ENCODE measurements at places on chromosomes 2 and 18.

DNA sequence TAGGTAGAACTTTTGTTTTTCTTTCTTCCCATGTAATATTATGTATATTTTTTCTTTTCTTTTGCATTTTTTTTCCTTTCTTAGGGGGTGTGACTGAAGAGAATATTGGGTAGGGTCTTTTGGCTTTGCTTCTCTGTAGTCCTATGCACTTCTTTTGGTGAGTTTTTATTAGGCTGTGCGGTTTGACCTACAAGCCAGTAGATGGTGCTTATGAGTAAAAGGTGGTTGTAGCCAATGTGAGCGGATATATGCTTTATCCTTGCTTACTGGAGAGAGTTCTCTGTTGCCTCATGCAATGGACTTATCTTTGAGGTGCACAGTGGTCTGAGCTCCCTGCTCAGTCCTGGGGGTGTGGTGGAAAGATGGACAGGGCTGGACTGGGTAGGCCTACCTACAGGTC lies 52.7 kb downstream of the DSEL start:
- no peak for DNase-seq

GRCh38 chr18:79488311-79489050 lies 92.8 kb downstream of the NFATC1 start:
- no peak for DNase-seq

DNA sequence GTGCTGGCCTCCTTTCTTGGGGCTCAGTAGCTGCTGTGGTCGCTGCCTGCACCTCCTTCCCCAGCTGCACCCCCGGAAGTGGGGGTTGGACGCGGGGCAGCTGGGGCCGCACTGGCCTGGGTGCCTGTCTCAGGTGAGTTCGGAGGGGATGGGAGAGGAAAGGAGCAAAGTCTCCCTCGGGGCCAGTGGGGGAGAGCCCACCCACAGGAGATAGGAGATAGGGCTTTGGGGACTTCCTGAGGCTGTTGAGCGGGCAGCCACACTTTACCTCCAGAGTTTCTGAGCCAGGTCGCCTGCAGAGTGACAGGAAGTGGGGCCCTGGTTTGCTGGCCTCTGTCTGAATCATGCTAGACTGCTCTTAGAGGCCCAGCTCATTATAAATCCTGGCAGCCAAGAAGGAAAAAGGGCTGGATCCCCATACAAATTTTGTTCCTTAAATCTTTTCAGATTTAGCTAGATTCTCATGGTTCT lies 8.1 kb downstream of the MBP start:
- peak; percentile 51 for DNase-seq

DNA sequence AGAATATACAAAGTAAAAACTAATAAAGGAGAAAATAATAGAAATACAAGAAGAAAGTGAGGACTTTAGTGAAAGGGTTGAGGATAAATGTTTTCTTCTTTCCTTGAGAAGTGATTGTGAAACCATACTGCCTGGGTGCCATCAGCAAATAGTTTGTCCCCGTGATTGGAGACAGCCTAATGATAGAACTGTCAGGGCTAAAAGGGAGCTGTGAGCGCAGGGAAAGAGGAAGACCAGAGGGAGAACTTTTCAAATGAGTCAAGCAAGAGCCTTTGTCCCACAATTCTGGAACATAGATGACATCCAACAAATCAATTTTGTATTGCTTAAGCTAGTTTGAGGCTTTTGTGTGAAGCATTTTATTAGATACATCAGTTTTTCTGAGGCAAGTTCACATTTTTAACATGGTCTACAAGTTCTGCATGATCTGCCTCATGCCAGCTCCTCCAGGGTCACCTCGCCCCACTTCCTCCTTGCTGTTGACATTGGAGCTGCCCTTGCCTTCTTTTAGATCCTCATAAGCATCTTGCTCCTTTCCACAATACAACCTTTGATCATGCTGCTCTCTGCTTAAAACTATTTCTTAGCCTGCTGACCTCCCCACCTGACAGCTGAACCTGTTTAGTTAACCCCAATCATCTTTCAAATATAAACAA lies 213.4 kb upstream of the REG3G start:
- no peak for DNase-seq

DNA sequence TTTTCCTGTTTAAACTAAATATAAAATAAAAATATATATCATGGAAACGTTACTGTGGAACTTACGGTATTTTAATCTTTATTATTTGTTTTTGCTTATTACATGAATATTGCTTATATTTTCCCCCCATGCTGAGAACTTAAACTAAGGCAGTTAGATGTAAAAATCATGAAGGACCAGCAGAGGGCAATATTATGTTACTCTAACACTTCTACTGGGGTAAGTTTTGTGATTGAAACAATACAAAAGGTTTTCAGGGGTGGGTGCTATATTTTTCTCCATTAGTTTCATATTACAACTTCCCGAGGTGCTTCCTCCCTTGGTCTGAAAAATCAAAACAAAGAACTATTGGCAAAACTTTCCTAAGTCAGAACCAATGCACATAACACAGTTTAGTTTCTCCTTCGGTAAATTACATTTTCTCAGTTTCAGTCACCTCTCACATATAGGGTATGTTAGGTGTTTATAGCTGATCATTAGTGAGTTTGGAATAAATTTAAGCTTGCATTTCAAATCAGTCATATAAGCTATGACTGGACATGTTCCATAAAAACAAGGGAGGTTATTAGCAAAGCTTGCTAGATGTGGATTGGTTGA lies 54.8 kb downstream of the ZNF407 start:
- peak; percentile 29 for DNase-seq

DNA sequence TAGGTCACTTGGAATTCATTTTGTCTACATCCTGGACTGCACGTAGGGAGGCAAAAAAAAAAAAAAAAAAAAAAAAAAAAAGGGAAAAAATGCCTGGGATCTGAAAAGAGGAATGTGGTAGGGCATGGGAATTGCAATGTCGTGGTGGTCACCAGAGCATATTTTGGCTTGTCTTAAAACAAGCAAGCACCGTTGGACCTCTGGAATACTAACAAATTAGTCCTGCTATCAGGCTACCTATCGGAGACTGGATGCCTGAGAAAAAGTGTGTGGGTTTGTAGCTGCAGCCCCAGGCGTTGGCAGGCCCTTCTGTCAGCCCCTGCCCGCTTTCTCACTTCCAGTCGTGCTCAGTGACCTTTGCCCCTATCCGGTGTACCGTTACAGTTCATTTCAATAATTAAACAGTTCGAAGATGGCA lies 588.5 kb upstream of the ZEB2 start:
- DNase-seq = no peak

DNA sequence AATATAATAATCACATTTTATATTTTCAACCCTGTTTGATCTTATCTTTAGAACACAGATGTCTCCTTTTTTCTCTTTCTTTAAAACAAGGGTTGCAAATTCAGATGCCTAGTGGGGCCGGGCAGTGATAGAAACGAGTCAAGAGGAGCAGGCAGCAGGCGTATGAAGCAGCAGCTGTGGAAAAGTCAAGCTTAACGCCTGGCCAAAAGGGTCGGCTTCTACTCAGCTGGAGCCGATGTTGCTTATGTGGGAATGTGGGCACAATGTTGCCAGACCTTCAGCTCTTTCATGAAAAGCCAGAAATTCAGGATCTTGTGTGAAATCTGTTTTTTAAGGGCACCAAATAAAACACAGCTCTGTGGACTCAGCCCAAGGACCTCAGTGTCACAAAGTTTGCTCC lies 642.7 kb downstream of the ARHGAP15 start:
- no peak for DNase-seq

DNA sequence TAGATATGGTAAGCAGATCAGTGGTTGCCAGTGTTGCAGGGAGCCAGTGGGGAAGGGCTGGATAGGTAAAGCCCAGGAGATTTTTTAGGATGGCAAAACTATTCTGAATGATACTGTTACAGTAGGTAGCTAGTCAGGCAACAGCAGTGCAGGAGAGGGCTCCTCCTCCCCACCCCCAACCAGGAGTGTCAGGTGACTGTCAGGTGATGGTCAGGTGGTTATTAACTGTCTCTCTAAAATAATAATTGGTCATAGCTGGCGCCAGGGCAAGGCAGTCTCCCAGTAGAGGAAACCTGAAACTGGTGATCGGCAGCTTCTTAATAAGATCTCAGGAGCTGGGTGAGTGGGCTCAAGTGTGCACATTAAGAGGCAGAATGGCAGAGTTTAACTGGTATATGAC lies 201.6 kb upstream of the PARD3B start:
- DNase-seq = no peak

DNA sequence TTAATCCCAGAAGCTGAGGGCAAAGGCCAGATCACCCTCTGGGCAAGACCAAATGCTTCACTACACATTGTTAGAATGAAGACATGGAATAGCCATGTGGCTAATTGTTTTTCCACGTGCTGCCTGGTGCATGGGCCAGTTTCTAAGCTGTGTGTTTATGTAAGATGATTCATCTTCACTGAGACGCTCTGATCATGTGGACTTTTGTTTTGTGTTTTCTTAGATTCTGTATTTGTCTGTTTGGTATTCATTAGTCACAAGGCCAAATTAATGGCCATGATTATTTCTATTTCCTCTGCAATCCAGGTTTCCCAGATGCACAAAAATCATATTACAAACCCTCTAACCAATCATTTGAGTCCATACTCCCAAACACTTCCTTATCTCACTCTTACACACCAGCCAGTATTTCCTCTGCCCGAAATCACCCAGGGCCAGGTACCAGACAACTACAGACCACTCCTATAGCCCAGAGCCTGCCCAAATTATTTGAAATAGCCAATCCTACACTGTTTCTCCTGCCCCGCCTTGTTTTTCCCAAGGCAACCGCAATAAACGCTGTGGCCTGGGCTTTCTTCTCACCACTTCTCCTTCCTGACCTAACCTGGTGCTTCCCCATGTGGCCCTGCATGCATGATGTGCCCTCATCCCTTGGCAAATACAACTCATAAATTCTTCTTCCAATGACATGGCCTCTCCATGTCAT lies 94.2 kb upstream of the SP3 start:
- no peak for DNase-seq

GRCh38 chr2:41483982-41484857 lies 563.6 kb upstream of the PKDCC start:
- DNase-seq = no peak

DNA sequence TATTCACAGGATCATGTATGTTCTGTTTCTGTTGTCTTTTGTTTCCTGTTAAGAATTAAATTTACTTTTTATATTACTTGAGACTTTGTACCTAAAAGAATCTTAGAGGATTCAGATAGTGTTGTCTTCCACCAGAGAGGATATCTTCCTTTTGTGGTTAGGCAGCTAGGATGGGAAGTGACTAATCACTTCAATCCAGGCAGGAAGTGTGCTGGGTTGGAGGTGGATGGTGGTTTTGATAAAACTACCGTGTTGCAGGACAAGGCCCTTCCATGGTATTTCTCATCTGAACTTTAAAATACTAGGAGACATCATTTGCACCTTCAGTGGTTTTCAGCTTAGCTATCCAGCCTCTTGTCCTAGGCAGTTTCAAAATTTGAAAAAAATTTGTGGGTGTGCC lies 728.6 kb upstream of the CDH2 start:
- DNase-seq = no peak

- DNase-seq = no peak
Observed at GRCh38 chr2:79101024-79101423, 13.2 kb upstream of the REG1B start.

DNA sequence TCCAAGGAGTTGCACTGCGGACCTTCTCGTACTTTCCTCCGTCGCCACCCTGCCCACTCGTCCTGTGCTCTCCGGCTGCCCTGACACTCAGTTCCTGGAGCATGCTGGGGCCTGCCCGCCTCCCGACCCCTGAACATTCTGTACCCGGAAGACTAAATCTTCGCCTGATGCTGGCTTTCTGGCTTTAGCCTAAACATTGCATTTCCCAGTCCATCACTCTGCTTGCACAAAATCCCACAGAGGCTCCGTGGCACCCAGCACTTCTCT lies 550 bp upstream of the SFXN5 start:
- no peak for DNase-seq

GRCh38 chr2:211751848-211752247 lies 786.8 kb downstream of the ERBB4 start:
- no peak for DNase-seq

DNA sequence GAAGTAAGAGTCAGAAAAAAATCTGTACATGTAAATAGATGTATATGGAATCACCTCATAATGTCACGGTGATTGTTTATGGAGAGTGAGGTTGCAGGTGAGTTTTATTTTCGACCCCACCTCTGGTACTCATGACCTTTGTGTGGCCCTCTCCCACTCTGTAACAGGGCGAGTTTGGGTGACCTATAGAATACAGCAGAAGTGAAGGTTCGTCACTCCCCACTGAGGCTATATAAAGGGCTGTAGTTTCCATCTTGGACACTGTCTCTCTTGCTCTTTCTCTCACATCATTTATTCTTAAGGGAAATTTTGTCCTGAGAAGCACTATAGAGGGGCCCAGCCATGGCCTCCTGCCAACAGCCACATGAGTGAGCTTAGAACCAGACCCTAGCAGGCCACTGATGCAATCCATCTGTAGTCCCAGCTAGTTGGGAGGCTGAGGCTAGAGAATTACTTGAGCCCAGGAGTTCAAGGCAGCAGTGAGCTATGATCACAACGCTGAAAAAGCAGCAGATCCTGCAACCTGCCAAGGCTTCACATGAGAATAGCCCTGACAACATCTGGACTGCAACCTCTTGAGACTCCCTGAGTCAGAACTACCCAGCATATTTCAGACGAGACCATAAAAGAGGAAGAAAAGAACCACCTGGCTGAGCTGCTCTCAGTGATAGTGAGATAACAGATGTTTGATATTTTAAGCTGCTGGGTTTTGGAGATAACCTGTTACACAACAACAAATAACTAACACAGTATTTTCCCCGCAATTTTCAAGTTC lies 74.3 kb upstream of the SLC1A4 start:
- no peak for DNase-seq

GRCh38 chr2:2731816-2732284 lies 400.8 kb upstream of the MYT1L start:
- DNase-seq = no peak

DNA sequence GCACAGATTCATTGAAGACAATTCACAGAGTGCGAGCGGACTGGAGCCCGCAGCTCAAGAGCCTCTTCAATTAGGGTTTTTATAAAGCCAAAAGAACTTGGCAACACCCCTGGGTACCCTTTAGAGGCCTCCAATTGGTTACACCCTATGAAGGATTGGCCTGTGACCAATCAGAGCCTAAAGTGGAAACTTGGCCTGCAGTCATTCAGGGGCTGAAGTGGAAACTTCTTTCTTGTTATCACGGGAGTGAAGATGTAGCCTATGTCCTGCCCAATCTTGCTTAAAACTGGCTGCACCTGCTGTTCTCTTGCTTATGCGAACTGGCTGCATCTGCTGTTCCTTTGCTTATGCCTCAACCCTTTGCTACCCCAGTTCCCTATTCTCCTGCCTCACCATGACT lies 1.8 kb upstream of the HJURP start:
- no peak for DNase-seq

DNA sequence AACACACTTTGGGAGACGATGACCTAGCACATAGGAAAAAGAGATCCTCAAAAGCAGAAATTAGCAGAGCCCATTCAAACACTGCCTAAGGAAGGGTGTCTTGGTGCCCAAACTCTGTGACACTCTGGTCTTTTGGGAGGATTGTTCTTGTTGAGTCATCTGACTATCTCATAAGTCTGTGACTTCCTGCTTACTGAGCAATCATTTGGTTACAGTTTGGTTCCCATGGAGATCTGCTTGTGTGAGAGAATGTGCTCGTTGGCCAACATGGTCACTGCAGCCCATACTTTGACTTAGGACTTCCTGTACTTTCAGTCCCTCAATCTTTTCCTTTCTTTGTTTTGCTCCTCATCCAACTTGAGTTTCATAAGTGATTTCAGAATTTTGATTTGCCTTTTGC lies 602.9 kb downstream of the NYAP2 start:
- DNase-seq = no peak

- no peak for DNase-seq
Observed at GRCh38 chr18:79905993-79906392, 45.5 kb downstream of the SLC66A2 start.

- no peak for DNase-seq
Observed at GRCh38 chr18:52992041-52992440, 652.0 kb downstream of the DCC start.

- DNase-seq = no peak
Observed at GRCh38 chr18:59063912-59064311, 75.8 kb upstream of the SEC11C start.
